Activated CD4-positive, alpha-beta T cell treated with anti-CD3 and anti-CD28 coated beads, Interleukin-2, amount 50 U/mL, for 48 hours (primary cell): ENCODE measurements at places on chromosomes 5 and 9.

DNA sequence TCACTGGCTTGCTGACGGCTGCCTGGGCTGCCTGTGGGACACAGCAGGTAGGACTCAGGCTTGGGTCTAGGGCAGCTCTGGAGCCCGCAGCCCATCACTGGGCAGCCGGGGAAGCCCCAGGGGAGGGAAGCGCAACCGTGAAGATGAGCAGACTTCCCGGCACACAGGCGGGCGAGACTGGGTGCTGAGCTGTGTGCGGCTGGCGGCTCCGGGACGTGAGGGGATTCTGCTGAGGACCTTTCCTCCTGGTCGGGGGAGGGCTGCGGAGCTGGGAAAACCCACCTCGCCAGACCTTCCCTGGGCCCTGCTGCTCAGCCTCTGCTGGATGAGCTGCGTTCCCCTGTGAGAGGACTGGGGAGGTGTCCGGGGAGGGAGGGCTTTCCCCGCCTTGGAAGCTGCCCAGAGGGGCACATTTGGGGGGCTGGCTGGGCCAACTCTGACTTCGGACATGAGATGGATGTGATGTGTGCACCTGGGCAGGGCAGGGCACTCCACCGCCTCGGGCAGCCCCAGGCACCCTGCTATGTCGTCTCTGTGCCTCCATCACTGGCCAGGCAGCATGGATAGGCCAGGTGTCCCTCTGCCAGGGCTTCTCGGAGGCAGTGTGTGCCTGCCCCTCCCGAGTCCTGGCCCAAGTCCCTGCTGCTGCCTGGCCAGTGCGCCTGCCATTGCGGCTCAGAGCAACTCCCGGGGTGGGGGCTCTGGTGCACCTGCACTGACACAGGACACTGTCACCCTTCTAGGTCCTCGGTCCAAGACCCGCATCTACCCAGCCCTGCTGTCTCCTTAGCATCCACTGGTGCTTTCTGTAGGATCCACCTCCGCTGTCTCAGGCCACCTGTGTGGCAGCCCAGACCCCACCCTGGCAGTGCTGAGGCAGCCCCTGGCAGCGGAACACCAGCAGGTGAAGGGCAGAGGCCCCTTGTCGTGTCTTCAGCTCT lies 66.4 kb downstream of the COL5A1 start:
- DNase-seq: no peak

DNA sequence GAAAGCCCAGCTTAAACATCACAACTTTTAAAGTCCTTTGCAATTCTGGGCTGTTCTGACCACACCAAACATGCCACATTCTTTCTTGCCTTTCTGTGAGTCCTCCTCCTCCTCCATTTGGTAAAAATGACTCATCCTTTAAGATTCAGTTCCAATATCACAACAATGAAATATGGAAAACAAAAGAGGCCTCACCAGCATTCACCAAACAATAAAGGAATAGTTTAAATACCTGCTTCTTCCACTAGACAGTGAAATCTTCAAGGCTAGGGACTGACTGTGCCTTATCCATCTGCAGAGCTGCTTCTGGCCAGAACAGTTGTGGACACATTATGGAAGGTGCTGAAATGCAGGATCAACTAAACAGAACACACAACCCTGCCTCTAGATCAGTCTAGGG lies 36.0 kb downstream of the NR6A1 start:
- no peak for DNase-seq

GRCh38 chr9:120735415-120736126 lies 21.3 kb upstream of the MEGF9 start:
- DNase-seq: no peak

DNA sequence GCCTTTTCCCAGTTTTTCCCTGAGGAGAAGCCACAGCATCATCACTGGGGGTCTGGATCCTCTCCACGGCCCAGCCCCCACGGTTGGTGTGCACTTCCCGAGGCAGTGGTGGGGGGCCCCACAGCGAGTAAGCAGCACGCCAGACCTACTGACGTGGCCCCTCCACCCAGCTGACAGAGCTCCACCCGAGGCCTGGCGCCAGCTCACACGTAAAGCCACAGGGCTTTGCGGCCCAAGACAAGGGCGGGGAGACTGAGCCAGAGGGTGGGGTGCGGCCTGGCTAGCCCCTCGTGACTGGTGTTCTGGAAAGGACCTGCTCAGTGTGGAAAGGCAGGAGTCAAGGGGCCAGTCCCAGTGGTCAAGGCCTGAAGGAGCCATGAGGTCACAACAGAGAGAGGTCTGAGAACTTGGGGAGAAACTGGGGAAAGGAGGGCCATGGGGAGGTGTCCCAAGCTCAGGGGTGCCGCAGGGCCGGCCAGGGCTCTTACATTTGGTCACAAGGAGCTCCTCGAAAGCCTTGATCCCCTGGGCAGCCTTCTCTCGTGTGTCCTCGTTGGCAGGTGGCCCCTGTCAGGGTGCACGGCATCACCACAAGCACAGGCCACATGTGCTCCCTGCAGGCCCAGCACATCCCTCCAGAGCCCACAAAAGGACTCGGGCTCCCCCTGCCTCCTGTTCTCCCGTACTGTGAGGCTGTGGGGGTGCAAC lies 5.5 kb downstream of the SNAPC4 start:
- no peak for DNase-seq

DNA sequence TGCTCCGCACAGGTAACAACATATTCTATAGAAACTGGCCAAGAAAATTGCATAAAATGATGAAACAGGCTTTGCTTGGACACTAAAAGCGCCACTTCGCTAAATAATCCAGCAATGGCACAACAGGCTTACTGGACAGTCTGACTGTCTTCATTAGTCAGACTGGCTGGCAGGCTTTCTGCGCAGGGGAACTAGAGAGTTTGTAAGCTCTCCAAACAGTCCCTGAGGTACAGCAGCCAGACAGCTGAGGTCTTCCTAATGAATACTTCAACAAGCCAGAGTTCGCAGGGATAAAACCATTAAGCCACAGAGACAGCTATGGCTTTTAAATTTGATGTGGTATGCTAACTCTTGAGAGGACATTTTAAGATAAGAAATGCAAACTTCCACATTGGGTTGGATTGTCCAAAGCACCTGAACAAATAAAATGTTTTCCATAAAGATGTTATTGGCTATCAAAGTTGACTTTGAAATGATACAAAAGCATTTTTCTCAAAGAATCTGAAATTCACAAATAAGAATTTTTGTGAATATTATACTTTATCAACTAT lies 20.7 kb downstream of the PLK2 start:
- DNase-seq: no peak

GRCh38 chr5:194603-195209 lies 3.4 kb downstream of the LRRC14B start:
- no peak for DNase-seq

GRCh38 chr9:111984086-111984802 lies 87.6 kb downstream of the UGCG start:
- no peak for DNase-seq

DNA sequence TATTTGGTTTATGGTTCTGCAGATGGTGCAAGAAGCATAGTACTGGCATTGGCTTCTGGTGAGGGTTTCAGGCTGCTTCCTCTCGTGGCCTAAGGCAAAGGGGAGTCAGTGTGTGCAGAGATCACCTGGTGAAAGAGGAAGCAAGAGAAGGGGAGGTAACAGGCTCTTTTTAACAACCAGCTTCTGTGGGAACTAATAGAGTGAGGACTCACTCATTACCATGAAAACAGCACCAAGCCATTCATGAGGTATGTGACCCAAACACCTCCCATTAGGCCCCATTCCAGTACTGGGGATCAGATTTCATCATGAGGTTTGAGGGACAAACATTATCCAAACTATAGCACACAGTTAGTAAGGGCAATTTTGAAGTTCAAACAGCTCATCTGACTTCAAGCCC lies 263.5 kb downstream of the TMEM38B start:
- DNase-seq: no peak

GRCh38 chr5:15615859-15616258 lies 115.9 kb downstream of the FBXL7 start:
- DNase-seq: no peak

DNA sequence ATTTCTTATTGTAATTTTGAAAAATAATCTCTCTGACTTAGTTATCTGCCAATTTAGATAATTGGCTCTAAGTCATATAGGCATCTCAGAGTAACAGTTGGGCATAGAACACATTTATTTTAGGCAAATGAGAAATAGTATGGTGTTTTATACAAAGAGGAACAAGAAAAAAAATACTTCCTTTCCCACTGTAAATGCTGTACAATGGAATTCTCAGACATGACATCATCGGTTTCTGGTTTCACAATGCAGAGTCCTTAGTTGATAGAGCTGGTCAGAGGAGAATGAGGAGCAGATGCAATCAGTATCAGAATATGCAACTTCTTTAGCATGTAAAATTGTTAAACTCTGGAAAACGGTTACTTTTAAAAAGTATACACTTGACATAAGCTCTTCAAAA lies 49.4 kb downstream of the PLK2 start:
- no peak for DNase-seq

DNA sequence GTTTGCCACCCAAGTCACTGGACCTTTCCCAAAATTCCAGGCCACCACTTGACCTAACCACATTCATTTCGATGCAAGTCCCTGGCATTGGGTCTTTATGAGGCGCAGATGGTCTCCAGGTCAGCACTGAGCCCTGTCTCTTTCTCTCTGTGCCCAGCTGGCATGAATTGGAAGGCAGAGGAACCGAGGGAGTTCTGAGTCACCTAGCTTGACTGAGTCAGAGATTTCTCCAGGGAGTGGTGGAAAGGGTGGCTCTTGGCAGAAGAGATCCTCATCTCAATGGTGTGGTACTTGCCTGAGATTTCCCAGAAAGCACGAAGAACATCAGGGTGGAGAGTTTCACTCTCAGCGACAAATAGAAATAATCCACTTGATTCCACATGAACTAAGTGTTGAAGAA lies 43.8 kb downstream of the WDR36 start:
- no peak for DNase-seq

- DNase-seq: no peak
Measured at GRCh38 chr9:2284770-2285169, 269.6 kb downstream of the SMARCA2 start.

DNA sequence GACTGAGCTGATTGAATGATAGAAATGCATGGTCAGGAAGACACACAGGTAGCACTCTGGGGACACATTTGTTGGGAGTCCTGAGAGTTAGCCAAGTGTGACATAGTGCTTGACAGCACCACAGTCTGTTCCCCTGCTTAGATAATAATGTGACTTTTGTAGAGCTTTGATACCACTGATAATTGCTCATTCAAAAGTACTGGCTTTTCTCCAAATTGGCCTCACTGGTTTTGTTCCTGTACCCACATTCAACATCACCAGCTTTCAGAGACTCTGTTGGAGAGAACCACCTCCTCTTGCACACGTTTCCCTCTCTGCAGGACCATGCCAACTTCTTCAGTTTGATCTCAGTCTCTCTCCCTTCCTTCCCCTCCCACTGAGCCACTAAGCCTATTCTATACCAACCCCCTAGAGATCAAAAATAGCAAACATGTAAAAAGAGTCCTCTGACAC lies 52.5 kb upstream of the IL7R start:
- DNase-seq: no peak

DNA sequence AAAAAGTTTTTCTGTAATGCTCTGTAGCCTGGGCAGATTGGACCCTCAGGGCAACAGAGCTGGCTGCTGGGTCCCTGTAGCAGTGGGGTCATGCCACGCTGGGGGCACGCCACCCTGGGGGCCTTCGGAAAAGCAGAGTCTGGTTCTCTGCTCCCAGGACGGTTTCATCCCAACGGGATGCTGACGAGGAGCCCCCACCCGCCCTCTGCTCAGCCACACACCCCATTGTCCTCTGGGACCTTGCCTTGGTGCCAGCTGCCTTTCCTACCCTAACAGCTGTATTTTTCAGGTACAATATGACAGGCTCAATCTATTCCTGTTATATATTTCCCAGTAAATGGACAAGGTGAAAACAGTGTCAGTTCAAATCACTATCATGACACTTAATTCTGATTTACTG lies 29.0 kb upstream of the MVB12B start:
- DNase-seq: no peak

DNA sequence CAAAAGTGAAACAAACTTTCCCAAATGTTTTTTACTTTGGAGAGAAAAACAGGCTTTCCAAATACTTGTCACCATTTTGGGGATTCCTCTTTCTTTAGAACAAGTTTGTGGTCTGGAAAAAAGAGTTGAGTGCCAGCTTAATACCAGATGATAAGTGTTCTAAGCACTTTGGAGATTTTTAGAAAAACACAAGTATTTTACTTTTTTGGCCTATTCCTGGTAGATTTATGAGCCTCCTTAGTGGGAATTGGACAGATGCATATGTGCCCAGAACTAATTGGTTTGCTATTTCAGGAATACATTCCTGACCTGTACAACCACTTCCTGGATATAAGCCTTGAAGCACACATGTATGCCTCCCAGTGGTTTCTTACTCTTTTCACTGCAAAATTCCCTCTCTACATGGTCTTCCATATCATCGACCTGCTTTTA lies 40.5 kb downstream of the GPR21 start:
- DNase-seq: no peak

GRCh38 chr5:38291355-38291754 lies 33.0 kb downstream of the EGFLAM start:
- no peak for DNase-seq

- no peak for DNase-seq
Measured at GRCh38 chr9:83151627-83152137, 88.7 kb upstream of the RASEF start.
